Stimulated activated memory B cell treated with anti-CD40 and anti-IgM and Interleukin-4, amounts not matched to agents 10 μg/mL and 1 μg/mL and 100 μg/mL, for 72 hours (primary cell): ENCODE measurements at places on chromosomes 11 and 22.

DNA sequence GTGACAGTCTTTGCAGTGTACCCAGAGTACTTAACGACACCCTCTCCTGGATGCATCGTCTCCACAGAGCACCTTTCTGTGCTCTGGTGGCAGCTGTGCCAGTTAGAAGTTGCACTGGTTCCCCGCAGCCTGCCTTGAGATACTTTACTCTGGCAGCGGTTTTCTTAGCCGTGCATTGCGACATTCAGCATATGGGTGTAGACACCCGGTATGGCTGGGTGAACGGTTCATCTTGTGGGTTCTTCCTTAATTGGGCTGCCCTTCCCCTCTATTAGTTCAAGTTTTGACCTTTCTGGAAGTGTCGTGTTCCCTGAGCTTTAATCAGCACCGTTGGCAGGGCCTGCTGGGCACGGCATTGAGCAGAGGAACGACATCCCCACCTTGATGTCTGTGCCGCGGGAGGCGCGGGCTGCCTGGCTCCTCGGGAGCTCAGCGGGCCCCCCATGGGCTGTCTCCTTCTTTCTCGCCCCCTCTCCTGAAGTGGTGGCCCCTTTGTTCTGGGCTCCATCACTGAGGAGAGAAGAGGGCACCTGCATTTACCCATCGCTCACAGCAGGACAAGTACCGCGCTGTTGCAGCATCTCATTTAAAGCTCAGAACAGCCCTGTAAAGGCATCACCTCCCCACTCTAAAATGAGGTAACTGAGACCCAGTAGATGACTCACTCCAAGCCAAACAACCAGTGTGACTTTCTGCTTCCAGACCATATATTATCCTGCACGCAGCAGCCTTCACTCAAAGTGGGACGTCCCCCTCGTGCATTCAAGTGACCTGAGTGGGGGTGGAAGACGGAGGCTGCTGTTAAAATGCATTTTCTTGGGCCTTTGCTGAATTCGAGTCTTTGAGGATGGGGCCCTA is 13.3 kb downstream of the FAM83F start:
- ATAC-seq = no peak

- ATAC-seq = no peak
Measured at GRCh38 chr11:119115484-119116234, 5.7 kb upstream of the HINFP start.

DNA sequence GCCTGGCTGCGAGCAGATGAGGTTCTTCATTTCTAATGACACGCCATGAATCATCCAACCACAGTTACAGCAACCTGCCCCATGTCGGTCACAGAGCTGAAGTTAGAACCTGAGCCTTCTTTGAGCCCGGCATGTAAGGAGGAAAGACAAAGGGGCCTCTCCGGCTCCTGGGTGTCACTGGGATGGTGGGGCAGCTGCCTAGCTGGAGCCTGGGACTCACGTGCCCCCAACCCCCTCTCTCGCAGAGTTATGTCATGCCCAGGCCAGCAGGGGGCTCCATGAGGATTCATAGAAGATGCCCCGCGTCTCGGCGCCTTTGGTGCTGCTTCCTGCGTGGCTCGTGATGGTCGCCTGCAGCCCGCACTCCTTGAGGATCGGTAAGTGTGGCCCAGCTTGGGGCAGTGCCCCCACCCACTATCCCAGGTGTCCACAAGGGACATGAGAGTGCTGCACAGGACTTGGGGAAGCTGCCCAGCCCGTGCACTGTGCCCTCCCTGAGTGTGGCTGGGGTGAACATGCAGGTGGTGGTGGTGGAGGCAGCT is 148.5 kb downstream of the GRIK4 start:
- no peak for ATAC-seq

DNA sequence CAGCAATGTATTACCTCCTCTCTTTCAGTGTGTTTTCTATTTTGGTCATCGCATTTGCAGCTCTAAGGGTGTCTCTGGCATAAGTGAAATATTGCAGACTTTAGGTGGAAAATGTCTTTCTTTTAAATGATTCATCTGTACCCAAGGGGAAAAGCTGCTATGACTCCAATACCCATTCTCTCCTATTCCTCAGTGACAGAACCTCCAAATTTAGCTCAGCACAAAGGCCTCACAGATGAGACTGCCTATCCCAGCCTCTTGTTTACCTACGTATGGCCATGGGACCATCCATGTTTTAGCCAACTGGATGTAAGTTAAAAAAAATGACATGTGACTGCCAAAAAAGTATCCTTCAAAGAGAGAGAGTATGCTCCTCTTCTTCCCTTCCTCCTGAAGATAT is 7.9 kb downstream of the MTMR2 start:
- ATAC-seq = no peak

- no peak for ATAC-seq
Measured at GRCh38 chr11:57426439-57426928, 437 bp downstream of the SLC43A3 start.

DNA sequence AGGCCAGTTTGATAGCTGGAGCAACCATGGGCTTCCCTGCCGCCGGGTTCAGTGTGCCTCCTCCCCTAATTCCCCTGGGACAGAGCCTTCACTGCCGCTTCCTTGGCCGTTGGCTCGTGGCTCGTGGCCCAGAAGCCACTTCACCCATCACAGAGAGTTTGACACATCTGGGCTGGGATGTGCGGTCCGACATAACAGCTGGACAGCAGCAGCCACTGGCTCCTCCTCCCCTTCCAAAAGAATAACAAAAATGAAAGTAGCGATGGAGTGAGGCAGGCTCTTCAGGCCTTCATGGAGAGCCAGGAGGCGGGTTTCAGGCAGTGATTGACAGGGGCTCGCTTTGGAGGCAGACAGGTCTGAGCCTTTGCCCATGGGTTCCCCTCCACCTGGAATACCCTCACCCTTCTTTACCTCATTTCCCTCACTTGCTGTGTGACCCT is 8.2 kb downstream of the CREB3L1 start:
- ATAC-seq = no peak

DNA sequence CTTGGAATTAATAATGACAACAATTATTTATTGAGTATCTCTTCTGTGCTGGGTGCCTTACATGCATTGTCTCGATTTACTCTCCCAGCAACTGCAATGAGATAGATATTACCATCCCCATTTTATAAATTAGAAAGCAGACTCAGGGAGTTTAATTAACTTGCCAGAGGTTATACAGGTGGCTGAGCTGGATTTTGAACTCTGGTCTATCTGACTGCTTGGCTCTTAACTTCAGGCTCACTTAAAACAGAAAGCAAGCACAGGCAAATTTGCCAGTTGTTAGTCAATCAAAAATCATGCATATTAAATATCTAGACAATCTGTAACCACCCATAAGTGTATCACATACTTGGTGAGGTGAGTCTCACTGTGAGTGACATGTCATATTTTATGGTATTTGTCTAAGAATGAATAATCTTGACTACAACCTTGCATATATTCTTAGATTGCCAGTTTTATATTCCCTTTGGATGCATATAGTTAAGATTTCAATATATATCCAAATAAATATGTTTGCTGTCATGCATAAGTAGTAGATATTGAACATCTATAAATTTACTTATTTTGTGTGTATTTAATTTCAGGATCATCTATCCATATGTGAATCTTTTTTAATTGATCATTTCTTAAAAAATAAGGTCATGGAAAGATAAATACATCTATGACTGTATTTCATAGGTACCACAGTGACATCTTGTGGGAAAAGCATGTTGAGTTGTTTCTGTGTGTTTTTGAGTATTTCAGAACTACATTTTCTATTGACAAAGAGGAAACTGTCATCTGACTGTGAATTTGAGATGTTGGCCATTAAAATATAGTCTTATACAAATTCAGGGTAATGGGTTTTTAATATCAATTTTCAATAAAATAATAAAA is 112.0 kb upstream of the ARHGAP42 start:
- no peak for ATAC-seq
